ENCODE measurements at places on chromosomes 1 and 21.

DNA sequence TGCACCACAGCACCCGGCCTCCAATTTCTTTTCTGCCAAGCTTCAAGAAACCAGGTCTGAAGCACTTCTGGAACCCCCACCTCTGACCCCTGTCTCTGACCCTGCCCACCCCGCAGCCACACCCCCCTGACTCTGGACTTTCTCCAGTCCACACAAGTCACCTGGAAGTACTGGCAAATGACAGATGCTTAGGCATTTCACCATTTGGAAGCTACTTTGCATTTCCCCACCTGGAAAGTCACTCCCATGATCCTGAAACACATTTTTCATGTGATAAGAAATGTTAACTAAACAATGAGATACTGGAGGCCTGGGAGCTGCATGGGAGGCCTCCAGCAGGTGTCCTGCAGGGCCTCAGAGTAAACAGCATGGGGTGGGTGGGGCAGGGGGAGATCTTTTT lies 45.7 kb downstream of the NTPCR start:
- no peak for DNase-seq
- no peaks in the 10 kb centered on the region for H3K27me3 ChIP-seq
- no peak overlapping the region for H3K4me3 ChIP-seq

DNA sequence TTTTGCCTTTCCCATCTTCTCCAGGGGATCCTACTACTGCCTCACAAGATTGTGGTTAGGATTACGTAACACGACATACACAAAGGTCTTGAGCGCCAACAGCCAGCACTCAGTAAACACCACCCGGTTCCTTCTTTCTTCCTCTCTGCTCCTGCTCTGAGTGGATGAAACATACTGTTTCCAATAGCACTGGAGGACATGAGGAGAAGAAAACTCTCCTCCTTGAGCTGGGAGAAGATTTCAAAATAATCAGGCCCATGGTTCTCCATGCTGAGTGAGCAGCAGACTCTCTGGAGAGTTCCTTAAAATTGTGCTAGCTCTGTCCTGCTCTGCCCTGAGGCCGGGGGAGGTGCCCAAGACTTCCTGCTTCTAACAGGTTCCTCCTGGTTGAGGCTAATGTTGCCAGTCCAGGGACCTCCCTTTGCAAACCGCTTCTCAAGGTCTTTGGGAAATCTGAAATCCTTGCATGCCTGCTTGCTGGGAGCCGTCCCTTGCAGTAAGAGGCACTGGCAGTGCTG lies 29.4 kb upstream of the MX1 start:
- no peak for DNase-seq
- no peak overlapping the region for H3K27ac ChIP-seq
- H3K27me3 ChIP-seq = no peaks in the 10 kb centered on the region
- H3K4me1 ChIP-seq = no peaks in the 10 kb centered on the region
- H3K4me3 ChIP-seq = no peak overlapping the region

- H3K27me3 ChIP-seq = peaks cover 4% of the 10 kb centered on the region
- H3K4me3 ChIP-seq = no peak overlapping the region
- peak; percentile 81 for DNase-seq
- no peaks in the 10 kb centered on the region for H3K36me3 ChIP-seq
- H3K27ac ChIP-seq = no peak overlapping the region
- peaks cover 17% of the 10 kb centered on the region for H3K4me1 ChIP-seq
These were observed 133.2 kb upstream of the ZBTB40 start for GRCh38 chr1:22318279-22318981.

GRCh38 chr1:208335371-208336136 lies 91.4 kb upstream of the PLXNA2 start:
- H3K4me3 ChIP-seq = no peak overlapping the region
- H3K4me1 ChIP-seq = no peaks in the 10 kb centered on the region
- H3K27ac ChIP-seq = no peak overlapping the region

DNA sequence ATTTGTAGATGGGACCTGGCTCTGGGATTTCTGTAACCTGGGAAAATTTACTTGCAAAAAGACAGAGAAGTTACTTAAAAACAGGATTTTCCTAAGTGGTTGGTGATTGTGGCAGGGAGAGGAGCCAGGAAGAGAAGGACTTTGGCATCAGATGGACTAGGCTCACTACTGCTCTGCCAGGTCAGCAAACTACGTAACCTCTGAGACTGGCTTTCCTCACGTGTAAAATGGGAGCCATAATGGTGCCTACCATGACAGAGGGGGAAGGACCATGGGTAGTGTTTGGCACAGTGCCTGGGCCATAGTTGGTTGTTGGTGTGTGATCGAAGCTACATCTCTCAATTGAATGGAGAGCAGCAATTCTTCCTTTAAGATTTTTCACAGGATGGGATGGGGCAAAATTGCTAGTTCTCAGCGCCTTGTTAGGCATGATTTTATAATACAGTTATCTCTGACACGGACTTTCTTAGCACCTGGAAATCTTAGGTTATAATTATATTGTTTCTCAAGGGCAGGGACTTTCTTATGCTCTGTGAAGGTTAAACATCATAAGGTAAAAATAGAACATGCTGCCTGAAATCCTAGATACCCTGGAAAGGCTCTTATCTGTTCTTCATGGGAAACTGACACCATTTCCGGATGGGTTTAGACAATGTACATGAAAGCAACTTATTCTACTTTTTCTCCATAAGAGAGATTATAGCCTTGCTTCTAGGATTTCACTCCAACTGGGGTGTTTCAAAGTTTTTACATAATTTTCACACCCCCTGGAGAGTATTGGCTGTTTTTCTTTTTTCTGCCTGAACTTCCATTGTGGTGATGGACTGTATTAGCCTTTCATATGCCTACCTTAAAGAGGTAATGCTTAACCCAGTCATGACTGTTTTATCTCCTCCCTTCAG lies 10.9 kb downstream of the ROR1 start:
- no peak for DNase-seq
- no peaks in the 10 kb centered on the region for H3K36me3 ChIP-seq
- H3K27ac ChIP-seq = no peak overlapping the region
- H3K4me3 ChIP-seq = no peak overlapping the region
- peaks cover 56% of the 10 kb centered on the region for H3K4me1 ChIP-seq

DNA sequence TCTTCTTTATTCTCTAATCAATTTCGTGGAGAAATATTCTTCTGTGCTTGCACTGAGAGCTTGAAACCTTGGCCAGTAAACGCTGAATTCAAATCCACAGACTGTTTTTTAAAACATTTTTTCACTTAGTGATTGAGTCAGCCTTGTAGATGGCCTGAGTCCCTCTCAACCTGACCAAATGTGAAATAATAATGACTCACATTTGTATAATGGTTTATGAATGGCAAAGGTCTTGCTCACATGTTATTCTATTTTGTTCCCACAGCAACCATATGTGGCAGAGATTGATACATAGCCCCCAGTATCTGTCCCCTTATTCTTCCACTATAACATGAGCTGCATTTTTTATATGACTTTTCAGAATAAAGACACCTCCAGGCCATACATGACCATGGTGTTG lies 47.8 kb upstream of the CCDC190 start:
- DNase-seq = no peak
- H3K27ac ChIP-seq = no peak overlapping the region
- H3K4me3 ChIP-seq = no peak overlapping the region
- no peaks in the 10 kb centered on the region for H3K36me3 ChIP-seq

- DNase-seq = no peak
- no peaks in the 10 kb centered on the region for H3K4me1 ChIP-seq
- peaks cover 16% of the 10 kb centered on the region for H3K36me3 ChIP-seq
These were observed 86.3 kb upstream of the ARTN start for GRCh38 chr1:43847290-43847689.

GRCh38 chr1:178262120-178262500 lies 168.2 kb downstream of the RASAL2 start:
- no peak overlapping the region for H3K4me3 ChIP-seq
- DNase-seq = no peak
- H3K36me3 ChIP-seq = no peaks in the 10 kb centered on the region
- 0 out of 2 replicates have a peak overlapping the region, but pooled peaks have one; percentile 13 for H3K27ac ChIP-seq
- H3K4me1 ChIP-seq = peaks cover 3% of the 10 kb centered on the region
- no peaks in the 10 kb centered on the region for H3K27me3 ChIP-seq

- H3K27ac ChIP-seq = no peak overlapping the region
- no peaks in the 10 kb centered on the region for H3K36me3 ChIP-seq
- H3K4me3 ChIP-seq = no peak overlapping the region
- H3K4me1 ChIP-seq = 0 out of 2 replicates have a peak, but pooled peaks cover 5% of the 10 kb centered on the region
These were observed 15.4 kb downstream of the PKP1 start for GRCh38 chr1:201298396-201299381.

- H3K4me1 ChIP-seq = no peaks in the 10 kb centered on the region
- H3K36me3 ChIP-seq = no peaks in the 10 kb centered on the region
- H3K4me3 ChIP-seq = no peak overlapping the region
- no peak overlapping the region for H3K27ac ChIP-seq
- no peak for DNase-seq
These were observed 151.3 kb downstream of the CLIC6 start for GRCh38 chr21:34820051-34820450.

DNA sequence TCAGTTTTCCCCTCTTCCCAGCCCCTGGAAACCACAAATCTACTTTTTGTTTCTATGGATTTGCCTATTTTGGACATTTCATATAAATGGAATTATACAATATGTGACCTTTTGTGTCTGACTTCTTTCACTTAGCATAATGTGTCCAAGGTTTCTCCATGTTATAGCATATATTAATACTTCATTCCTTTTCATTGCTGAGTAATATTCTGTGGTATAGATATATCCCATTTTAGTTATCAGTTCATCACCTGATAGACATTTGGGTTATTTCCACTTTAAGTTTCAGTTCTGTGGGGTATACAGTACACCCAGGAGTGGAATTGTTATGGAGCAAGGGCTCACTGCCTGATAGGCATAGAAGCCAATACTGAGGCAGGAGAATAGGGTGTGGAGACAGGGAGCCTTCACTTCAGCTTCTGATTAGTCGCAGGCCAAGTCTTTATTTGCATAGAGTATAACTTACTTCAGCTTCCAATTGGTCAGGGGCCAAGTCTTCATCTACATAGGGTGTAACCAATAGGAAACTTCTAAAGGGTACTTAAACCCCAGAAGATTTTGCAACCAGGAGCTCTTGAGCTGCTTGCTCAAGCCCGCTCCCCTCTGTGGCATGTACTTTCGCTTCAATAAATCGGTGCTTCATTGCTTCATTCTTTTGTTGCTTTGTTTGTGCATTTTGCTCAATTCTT lies 8.3 kb upstream of the NVL start:
- no peak overlapping the region for H3K4me3 ChIP-seq
- no peak overlapping the region for H3K27ac ChIP-seq
- H3K27me3 ChIP-seq = no peaks in the 10 kb centered on the region
- H3K4me1 ChIP-seq = peaks cover 8% of the 10 kb centered on the region

DNA sequence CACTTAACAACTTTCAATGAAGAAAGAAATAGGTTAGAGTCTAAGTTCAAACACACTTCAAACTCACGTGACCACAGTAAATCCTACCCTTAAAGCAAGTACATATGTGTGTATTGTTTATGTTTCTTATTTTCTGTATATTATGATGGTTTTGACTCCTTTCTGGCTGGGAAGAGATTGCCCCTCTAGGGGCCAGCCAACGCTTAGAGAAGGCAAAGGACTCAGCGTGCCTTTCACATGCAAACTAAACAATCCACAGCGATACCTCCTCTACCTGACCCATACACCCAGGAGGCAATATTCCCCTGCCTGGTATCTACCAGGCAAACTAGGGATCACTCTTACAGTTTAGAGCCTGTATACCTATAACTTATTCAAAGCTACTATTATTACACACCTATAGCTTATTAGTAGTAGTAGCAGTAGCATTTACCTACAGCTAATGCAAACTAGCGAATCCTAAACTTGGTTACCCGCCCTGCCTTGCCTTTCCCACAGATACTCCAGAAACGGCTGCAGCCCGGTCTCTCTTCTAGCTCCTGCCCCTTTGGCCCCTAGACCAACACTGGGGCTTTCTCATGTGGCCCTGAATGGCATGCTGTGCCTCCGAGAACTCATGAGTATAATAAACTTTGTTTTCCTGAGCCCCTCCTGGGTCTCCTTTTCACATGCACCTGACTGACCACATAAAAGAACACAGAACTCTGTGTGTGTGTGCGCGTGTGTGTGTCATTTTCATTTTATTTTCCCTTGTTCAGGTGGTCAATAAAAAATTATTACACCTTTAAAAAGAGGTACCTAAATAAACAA lies 14.0 kb downstream of the NRIP1 start:
- no peaks in the 10 kb centered on the region for H3K36me3 ChIP-seq
- H3K27ac ChIP-seq = no peak overlapping the region
- DNase-seq = no peak
- peaks cover 23% of the 10 kb centered on the region for H3K4me1 ChIP-seq

- no peaks in the 10 kb centered on the region for H3K27me3 ChIP-seq
- no peak for DNase-seq
- H3K4me3 ChIP-seq = no peak within 1 kb of the TSS
- no peaks in the 10 kb centered on the region for H3K36me3 ChIP-seq
- H3K4me1 ChIP-seq = 0 out of 2 replicates have a peak, but pooled peaks cover 2% of the 10 kb centered on the region
These were observed at the start of gene IL22RA1 for GRCh38 chr1:24142546-24143534. TSS of gene IL22RA1 (minus strand) at chr1:24143140. CDS start at chr1:24143082, 58 bp downstream.

- no peak for DNase-seq
- H3K27ac ChIP-seq = no peak overlapping the region
- H3K4me1 ChIP-seq = peaks cover 5% of the 10 kb centered on the region
- no peak overlapping the region for H3K4me3 ChIP-seq
These were observed 5.5 kb downstream of the RAB29 start for GRCh38 chr1:205769641-205770365.

GRCh38 chr21:35326677-35327076 lies 277.6 kb upstream of the RUNX1 start:
- no peak overlapping the region for H3K27ac ChIP-seq
- H3K27me3 ChIP-seq = no peaks in the 10 kb centered on the region
- H3K4me1 ChIP-seq = no peaks in the 10 kb centered on the region
- no peak overlapping the region for H3K4me3 ChIP-seq
- H3K36me3 ChIP-seq = no peaks in the 10 kb centered on the region

GRCh38 chr1:76868154-76868882 lies 1.0 kb downstream of the ST6GALNAC5 start:
- DNase-seq = no peak
- peak overlapping the region; percentile 93 for H3K4me3 ChIP-seq
- H3K27me3 ChIP-seq = peaks cover 15% of the 10 kb centered on the region
- H3K27ac ChIP-seq = no peak overlapping the region

DNA sequence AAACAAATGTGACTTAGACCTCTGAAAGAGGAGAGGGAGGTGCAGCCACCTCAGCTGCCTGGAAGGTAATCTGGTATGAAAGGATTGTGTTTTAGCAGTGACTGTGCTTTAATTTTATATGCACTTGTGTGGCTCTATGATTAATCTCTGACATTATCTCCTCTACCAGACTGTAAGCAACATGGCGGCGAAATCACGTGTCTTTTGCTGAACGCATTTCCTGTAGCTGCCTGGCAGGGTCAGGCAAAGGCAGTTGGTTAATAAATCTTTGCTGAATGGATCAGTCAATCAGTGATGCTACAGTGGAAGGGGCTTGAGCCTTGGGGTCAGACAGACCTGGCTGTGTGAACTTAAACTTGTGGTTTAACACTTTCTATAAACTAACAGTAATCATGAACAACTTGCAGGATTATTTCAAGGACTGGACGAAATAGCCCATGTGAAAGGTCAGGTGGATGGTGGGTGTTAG lies 96.9 kb downstream of the ADSS2 start:
- no peak for DNase-seq
- no peaks in the 10 kb centered on the region for H3K27me3 ChIP-seq
- H3K27ac ChIP-seq = peak overlapping the region; percentile 54

GRCh38 chr1:205287767-205288559 lies 33.6 kb downstream of the NUAK2 start:
- no peak overlapping the region for H3K27ac ChIP-seq
- H3K36me3 ChIP-seq = no peaks in the 10 kb centered on the region
- no peak for DNase-seq
- no peak overlapping the region for H3K4me3 ChIP-seq
- peaks cover 22% of the 10 kb centered on the region for H3K4me1 ChIP-seq
